Umbilical cord (tissue), 2 donors: ENCODE measurements at places on chromosomes 3 and 15.

- DNase-seq = peak; percentile 18
Measured at GRCh38 chr15:42832576-42832975, 88.0 kb downstream of the TTBK2 start.

- DNase-seq = no peak
Measured at GRCh38 chr3:87563712-87564111, 287.3 kb upstream of the POU1F1 start.

GRCh38 chr3:144968750-144969350 lies 997.2 kb downstream of the DIPK2A start:
- DNase-seq = no peak

GRCh38 chr3:94303266-94303665 lies 240.4 kb downstream of the NSUN3 start:
- DNase-seq = no peak

- peak; percentile 10 for DNase-seq
Measured at GRCh38 chr15:35319354-35319753, 226.6 kb downstream of the DPH6 start.

DNA sequence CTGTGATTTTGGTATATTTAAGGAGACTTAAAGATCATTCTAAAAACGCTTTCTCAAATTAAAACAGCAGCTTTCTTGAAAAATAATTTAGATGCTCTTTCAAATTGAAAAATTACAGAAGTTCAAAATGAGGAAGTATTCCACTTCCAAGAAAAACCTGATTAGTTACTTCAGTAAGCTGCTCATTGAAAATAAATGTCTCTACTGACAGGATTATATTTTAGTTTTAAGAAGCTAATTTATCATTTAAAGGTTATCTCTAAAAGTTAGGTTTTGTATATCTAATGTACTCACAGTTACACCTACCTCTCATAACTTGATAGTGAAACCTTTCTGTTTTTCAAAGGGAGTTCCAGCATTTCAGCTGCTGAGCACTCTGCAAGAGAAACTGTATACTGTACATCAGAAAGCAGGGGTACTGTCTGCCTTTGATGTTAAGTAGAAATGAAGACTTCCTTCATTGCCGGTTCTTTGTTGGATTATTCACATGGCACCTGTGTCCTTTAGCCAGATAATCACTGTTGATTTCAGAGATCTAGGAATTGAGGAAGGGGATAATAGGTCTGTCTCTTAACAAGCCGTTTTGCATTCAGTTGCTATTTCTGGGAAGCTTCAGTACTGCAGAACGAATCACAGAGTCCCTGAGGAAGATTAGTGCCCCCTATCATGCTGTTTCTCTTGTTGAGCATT lies 161.6 kb downstream of the TCF12 start:
- DNase-seq = no peak

- no peak for DNase-seq
Measured at GRCh38 chr15:29451201-29451781, 181.7 kb upstream of the NSMCE3 start.

DNA sequence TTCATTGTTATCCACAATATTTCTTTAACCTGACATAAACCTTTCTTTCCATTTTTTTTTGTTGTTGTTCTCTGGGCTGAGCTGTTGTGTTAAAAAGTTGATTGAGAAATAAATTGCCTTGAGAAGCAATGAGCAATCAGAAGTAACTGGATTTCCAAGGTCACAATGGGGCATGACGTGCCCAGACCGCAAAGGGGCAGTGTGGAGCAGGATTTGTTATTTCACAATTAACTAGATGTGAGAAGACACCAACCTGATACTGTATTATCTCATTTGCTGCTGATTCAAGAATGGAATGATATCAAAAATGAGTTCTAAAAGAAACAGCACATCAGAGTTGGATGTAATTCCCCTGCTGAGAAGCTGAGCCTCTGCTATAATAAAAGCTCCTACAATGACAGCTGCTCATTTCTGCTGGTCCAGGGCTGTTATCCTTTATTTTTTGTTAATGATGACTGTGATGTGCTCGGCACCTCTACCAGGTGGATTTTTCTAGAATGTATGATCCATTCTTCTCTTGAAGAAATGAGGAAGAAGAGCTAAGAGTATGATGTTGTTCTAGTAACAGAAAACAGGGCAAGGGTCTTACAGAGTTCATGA lies 28.1 kb downstream of the CPNE4 start:
- no peak for DNase-seq

- no peak for DNase-seq
Measured at GRCh38 chr3:120858521-120858920, 49.5 kb upstream of the STXBP5L start.

DNA sequence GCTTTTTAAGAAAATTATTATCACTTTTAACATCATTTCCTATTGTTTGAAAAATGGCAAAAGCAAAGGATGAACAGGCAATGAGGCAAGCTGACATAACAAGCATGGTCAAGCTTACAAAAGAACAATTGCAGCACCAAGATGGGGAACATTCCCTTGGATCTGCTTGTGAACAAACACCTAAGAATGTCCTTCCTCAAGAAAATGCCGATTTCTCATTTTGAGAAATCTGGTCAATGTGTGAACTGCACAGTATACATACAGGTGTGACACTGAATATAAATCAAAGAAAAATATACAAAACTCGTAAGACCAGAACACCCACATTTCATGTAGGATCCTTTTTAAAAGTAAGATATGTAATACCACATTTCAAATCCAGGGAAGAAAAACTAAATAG lies 58.9 kb downstream of the LRRFIP2 start:
- DNase-seq = peak; percentile 39

DNA sequence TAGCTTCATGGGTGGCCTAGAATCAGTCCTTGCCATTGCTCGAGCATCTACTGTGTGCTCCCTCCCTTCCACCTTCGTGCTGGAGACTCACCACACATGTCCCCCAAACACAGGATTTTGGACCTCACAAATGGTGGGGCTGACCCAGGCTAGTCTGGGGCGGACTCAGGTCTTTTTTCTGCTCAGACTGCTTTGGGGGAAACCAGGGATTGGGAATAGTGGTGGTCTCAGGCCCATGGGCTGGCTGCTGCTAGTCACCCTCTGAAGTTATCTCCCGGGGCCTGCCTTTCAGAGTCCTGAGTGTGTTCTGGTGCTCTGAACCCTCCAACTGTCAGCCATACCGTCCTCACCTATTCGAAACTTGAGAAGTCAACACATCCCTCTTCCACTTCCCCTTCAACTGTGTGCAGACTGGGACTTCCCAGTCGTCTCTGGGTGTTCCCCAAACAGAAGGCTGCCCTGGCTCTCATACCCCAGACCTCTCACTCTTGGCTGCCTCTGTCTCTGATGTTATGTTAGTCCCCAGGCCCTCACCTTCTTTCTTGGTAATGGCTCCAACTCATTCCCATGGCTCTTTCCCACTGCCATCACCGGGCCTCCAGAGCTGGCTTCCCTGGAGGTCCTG lies 46.0 kb downstream of the PPCDC start:
- no peak for DNase-seq

DNA sequence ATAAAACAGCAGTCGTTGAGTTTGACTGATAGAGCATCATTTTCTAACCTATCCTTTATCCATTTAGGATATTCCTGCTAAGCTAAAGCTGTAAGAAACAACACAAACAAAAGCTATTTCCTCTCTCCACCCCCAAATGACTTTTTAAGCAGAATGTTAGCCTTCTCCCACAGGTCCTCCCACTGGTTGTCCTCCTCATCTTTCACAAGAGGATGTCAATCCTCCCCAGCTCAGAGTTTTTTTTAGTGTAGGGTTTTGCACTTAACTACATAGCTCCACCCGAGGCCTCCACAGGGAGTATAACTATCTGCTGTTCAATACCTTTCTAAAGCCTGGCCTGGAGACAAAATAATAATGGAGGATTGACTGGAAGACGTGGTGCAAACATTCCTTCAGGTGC lies 7.8 kb downstream of the SETMAR start:
- DNase-seq = no peak

GRCh38 chr15:39801641-39802309 lies 19.1 kb upstream of the FSIP1 start:
- DNase-seq = no peak

GRCh38 chr3:195171093-195171873 lies 99.7 kb downstream of the XXYLT1 start:
- no peak for DNase-seq

DNA sequence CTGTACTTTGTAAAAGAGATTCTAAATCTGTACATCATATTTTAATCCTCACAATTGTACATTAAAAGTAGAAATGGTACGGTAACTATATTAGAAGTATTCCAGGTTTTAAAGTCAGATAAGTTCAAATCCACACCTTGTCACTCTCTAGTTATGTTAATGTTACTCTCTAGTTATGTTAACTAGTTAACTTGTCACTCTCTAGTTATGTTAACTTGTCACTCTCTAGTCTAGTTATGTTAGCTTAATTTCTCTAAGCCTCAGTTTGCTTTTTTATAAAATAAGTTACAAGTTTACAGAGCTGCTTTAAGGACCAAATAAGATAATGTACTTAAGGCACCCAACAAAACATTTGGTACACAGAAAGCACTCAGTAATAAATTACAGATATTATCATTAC lies 42.6 kb downstream of the ZNF280D start:
- DNase-seq = no peak

DNA sequence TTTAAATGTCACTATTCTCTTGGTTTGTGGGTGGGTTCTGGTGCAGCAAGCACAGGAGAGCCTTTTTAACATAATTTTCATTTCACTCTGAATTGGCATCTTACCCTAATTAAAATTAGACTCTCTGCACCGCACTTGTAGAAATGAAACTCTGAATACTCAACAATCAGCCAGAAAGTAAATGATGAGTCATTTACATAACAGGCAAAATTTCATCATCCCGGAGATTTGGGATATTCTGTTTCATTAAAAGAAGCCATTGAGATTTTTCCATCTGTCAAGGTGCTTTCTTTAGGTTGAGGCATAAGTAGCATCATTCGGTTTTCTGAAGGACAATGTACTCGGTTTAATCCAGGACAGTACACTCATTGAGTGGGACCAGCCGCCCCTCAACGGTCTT lies 111.0 kb downstream of the RFTN1 start:
- no peak for DNase-seq

DNA sequence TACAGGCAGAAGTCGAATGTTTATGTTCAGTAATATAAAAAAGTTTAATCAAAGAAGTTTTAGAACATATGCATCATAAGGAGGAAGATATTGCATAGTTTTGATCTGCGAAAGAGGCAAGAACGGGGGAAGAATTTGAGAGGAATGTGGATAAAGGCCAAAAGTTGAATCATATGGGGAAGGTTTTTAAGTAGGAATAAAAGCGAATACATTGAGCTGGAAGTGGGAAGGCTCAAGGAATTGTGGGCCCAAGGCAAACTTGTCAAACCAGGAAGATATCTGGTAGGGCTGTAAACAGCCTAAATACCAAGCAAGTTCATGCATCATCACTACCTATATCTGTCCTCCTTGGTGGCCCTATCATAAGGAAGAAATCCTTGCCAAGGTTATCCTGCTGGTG lies 186.9 kb downstream of the MAGI1 start:
- peak; percentile 86 for DNase-seq

- no peak for DNase-seq
Measured at GRCh38 chr3:38722781-38723568, 73.5 kb upstream of the SCN5A start.

DNA sequence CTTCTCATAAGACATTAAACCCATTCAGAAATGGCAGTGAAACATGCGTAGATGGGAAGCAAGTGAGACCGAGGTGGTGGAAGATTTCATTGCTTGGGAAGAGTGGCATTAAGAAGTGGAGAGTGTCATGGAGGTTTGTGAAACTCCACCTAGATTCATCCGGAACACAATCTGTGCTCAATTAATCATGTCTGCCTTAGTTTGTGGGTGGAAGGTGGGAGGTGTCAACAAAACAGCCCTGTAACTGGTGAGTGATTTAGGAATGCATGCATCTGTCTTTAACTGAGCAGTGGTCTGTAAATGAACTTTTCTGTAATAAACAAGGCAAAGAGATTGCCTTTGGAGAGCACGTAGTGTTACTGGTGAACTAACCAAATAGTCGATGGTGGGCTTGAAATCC lies 113.7 kb downstream of the WNT5A start:
- no peak for DNase-seq

GRCh38 chr3:162171970-162172369 lies 675.4 kb downstream of the OTOL1 start:
- DNase-seq = no peak

DNA sequence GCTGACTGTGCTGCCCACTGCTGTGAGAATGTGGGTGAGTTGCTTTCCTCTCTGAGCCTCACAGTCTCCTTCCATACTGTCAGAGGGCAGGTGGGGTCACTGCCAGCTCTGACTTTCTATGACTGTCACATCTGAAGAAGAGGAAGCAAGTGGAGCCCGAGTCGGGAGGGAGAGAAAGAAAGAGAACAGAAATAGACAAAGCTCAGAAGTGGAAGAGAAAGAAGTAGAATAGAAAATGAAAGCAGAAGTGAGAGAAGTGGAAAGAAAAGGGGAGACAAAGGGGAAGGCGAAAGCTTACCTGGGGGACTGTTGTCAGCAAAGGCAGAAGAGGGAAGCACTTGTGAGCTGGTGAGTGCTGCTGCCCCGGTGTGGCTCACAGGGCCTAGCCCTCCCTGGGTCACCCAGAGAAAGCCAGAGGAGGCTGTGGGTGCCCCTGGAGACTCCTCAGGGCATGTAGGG lies 57.9 kb downstream of the EPHB1 start:
- DNase-seq = peak; percentile 20

DNA sequence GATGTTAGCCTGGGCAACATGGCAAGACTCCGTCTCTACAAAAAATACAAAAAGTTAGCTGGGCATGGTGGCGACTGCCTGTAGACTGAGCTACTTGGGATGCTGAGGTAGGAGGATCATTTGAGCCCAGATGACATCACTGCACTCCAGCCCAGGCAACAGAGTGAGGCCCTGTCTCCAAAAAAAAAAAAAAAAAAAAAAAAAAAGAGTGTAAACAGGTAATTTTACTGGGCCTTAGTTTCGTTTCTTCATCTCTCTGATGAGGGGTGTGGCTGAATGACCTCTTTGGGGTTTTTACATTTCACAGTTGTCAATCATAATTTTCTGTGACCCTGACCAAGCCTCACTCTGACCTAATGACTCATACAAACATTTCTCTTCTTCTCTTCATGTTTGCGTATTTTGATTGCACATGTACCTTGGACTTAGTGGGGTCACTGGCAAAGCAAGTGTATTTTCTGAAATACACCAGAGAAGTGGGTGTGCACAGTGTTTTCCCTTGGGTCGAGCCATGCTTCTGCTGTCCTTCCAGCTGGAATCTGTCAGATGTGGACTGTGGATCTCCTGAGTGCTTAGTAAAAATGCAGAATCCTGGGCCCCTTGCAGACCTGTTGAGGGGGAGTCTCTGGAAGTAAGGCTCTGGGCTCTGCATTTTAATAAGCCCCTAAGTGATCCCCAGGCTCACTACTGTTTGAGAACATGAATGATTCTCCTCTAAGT lies 140.5 kb downstream of the FNDC3B start:
- no peak for DNase-seq
